OCI-LY7 (cell line): ENCODE measurements at places on chromosomes 4 and X.

- no peak for DNase-seq
Observed at GRCh38 chr4:148447681-148448080, 5.5 kb upstream of the NR3C2 start.

- no peak for DNase-seq
Observed at GRCh38 chr4:39714166-39714565, 16.2 kb downstream of the UBE2K start.

DNA sequence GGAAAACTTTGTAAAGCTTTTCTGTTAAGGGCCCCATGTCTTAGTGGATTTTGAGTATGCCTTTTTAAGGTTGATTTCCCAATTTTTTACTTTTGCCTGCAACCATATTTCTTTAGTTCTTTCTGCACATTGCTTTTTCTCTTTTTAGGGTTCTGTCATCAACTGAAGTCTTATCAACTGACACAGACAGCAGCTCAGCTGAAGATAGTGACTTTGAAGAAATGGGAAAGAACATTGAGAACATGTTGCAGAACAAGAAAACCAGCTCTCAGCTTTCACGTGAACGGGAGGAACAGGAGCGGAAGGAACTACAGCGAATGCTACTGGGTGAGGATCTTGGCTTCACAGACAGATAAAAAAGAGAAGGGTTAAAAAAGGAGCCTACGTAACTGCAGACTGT lies 27.8 kb downstream of the TAF1 start:
- no peak for DNase-seq

- no peak for DNase-seq
Observed at GRCh38 chr4:38328989-38329729, 334.8 kb upstream of the KLF3 start.

DNA sequence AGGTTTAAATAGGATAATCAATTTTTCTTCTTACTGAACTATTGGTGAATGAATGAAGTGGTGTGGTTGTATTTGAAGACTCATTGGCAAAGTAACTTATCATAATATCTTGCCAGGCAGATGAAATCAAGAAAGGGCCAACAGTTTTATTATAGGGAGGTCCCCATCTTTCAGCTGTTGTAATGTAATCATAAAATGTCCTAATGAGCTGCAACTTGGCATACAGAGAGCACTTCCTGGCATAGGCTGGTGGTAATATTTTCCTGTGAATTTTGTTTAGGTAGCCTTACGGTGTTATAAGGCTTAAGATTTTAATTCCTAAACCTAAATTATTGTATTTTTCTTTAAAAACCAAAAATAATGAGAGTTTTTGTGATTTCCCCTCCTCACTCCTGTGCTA lies 17.5 kb downstream of the FHIP1A start:
- no peak for DNase-seq

GRCh38 chr4:123283371-123283895 lies 113.2 kb upstream of the SPRY1 start:
- no peak for DNase-seq

GRCh38 chrX:109841257-109841656 lies 108.2 kb upstream of the ACSL4 start:
- no peak for DNase-seq

DNA sequence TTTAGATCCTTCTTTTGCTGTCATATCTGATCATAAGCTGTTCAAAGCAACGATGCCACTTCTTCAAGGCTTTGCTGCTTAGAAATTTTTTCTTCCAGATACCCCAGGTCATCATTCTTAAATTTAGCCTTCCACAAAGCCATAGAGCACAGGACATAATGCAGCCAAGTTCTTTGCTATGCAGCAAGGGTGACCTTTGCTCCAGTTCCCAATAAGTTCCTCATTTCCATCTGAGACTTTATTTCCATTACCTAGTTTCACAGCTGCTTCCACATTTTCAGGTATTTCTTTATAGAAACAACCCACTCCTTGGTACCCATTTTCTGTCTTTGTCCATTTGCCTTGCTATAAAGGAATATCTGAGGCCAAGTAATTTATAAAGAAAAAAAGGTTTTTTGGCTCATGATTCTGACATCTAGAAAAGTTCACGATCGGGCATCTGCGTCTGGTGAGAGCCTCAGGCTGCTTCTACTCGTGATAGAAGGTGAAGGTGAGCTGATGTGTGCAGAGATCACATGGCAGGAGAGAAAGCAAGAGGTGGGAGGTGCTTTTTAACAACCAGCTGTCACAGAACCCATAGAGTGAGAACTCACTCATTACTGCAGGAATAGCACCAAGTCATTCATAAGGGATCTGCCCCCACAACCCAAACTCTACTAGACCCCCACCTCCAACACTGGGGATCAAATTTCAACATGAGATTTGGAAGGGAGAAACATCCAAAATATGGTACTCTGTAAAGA lies 11.8 kb upstream of the TASL start:
- no peak for DNase-seq

DNA sequence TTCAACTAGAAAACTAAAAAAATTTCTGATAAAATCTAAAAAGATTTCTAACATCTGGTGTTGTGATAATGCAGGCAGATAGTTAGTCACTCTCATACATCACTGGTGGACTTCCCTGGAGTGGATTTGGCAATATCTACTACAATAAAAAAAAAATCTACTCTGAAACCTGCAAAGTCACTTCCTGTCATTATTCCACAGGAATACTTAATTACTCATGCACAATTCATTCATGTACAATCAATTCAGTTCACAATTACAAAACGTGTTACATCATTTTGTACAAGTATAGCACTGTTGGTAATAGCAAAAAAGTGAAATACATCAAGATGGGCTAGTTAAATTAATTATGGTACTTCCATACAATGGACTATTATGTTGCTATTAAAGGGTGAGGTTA lies 16.5 kb upstream of the RHOH start:
- no peak for DNase-seq

- no peak for DNase-seq
Observed at GRCh38 chr4:53141308-53141707, 224.6 kb downstream of the SCFD2 start.

DNA sequence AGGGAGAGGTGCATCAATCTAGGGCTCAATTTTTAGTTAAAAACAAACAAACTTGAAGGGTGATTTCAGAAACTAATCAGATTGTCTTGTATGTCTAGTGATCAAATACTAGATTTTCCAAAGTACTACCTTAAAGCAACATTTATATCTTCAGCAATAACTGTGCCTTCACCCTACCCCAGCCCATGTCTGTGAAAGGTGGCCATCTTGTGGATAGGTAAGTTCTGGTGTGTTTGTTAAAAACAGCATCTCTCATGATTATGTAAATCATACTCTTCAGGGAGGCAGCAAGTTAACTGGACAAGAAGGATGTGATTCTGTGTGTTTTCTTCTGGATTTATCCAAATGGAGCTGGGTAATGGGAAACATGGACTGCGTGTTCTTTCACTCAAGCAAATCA lies 81.4 kb upstream of the ACSL1 start:
- DNase-seq, result peak; percentile 13

DNA sequence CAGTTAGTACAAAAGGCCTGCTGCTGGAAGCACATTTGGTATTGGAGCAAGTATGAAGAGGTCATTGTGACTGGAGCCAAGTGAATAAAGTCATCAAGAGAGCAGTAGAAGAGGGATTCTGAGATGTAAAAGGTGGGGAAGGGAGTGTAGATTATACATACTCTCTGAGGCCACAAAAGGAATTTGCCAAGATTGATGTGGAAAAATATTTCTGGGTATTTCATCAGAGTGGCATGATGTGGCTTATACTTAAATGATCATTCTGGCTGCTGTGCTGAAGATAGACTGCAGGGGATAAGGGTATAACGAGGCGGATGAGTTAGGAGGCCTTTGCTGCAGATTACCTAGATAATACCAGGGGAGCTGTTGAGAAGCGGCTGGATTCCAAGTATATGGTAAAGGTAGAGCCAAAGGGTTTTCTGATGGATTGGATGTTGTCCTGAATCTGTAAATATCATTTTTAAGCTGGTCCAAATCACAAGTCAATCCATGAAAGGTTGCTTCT lies 231.8 kb upstream of the AGA start:
- no peak for DNase-seq

GRCh38 chrX:39705290-39705689 lies 392.5 kb downstream of the BCOR start:
- DNase-seq, result no peak

GRCh38 chrX:46865281-46865680 lies 28.4 kb downstream of the RP2 start:
- DNase-seq, result no peak

DNA sequence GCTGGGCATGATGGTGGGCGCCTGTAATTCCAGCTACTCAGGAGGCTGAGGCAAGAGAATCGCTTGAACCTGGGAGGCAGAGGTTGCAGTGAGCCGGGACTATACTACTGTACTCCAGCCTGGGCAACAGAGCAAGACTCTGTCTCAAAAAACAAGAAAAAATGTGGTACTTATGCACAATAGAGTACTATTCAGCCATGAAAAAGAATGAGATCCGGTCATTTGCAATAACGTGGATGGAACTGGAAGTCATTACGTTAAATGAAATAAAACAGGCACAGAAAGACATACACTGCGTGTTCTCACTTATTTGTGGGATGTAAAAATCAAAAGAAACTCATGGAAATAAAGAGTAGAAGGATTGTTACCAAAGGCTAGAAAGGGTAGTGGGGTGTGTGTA lies 12.1 kb downstream of the RPGR start:
- DNase-seq, result no peak

GRCh38 chr4:151785484-151786157 lies 24.8 kb upstream of the GATB start:
- no peak for DNase-seq

DNA sequence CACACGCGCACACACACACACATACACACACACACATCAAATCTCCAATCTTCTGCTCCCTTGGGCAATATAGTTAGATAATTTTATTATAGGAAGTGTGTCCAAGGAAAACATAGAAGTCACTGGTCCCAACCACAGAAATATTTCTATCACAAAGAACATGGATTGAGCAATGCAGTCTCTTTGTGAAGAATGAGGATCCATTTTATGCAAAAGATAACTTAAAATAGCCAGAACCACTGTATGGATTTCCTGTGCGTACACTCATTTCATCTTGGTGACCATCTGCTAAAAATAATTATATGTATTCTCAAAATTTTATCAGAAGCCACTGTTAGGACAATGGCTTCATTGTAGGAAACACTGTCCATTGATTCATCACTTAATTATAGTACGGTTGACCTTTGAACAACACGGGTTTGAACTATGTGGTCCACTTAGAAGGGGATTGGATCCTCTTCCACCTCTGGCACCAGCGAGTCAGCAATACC lies 169.6 kb upstream of the MXRA5 start:
- DNase-seq, result no peak

DNA sequence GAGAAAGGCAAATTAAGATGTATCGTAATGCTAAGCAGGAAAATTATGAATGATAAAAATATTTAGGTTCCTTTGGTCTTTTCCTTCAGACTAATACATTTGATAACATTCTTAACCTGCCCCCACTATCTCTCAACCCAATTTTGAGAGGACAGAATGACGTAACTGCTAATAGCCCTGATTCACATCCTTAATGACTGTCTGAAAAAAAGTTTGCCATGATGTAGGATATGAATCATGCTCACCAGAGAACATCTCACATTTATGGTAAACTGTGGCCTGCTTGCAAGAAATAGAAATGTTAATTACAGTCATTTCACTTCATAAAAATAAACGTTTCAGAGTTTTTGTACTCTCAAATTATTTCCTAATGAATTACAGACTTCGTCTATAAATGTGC lies 128.0 kb upstream of the VEGFC start:
- no peak for DNase-seq
